ENCODE measurements at places on chromosomes 13 and 19. TPM values are rescaled to one million over a fixed set of nuclear protein-coding genes. Genes with fewer than 3 reads are reported as not detected.

GRCh38 chr13:100124265-100124664, 35.4 kb downstream of the PCCA start:
- peaks cover 10% of the 10 kb centered on the region for H3K4me1 ChIP-seq
- H3K36me3 ChIP-seq: peaks cover 28% of the 10 kb centered on the region
- H3K4me3 ChIP-seq: no peak overlapping the region
- no peak overlapping the region for H3K27ac ChIP-seq

- peak overlapping the region; percentile 98 for H3K27ac ChIP-seq
- peaks cover 35% of the 10 kb centered on the region for H3K36me3 ChIP-seq
- peak overlapping the region; percentile 69 for H3K4me3 ChIP-seq
- H3K4me1 ChIP-seq: peaks cover 91% of the 10 kb centered on the region
These were observed 20.3 kb downstream of the RFX1 start for GRCh38 chr19:13985771-13986347.

GRCh38 chr19:48470856-48471255, 1.7 kb downstream of the CYTH2 start:
- peak overlapping the region; percentile 16 for H3K27ac ChIP-seq
- peaks cover 42% of the 10 kb centered on the region for H3K36me3 ChIP-seq
- peaks cover 29% of the 10 kb centered on the region for H3K4me1 ChIP-seq
- peak overlapping the region; percentile 79 for H3K4me3 ChIP-seq
- no peak for DNase-seq
- no peaks in the 10 kb centered on the region for H3K27me3 ChIP-seq

DNA sequence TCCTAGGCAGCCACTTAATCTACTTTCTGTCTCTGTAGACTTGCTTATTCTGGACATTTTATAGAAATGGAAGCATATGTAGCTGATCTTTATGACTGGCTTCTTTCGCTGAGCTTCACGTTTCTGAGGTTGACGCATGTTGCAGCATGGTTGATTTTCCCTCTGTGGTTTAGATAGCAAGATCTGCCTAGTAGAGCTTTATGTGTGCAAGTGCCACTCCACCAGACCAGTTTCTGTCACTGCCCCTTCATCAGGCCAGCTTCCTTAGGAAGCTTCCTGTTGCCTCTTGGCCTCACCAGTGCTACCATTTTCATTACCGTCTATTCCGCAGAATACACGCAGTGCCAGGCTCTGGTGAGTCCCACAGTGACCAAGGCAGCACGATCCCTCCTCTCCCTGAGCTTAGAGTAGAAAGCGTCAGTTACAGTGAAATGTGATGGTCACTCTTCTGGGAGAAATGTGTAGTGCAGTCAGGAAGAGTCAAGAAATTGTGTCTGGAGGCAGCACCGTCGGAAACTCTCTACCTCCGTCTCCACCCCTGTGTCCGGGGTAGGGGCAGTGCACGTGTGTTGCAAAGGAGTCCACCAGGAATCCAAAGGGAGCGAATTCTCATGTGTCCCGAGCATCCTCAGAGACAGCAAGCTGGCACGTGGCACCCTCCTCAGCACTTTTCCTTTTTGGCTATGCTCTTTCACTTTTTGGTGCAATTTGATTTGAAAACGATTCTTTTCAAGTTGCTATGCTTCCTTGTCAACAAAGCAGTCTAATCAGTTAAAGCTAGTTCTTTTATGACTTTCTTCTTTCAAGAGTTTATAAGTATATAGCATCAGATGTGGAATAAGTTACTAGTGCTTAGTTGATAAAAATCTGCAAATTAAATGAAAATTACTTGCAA, 45.4 kb upstream of the GPR183 start:
- H3K4me1 ChIP-seq: peaks cover 75% of the 10 kb centered on the region
- no peaks in the 10 kb centered on the region for H3K27me3 ChIP-seq
- H3K27ac ChIP-seq: peak overlapping the region; percentile 27
- DNase-seq: no peak

GRCh38 chr19:45352471-45352870, 11.9 kb downstream of the KLC3 start:
- DNase-seq: no peak
- H3K4me3 ChIP-seq: no peak overlapping the region
- no peak overlapping the region for H3K27ac ChIP-seq

Gene SGTA
- total RNA-seq: 51.0 TPM

All from activated CD8-positive, alpha-beta T cell treated with anti-CD3 and anti-CD28 coated beads, Interleukin-2, amount 10 ng/mL, durations not matched to agents 7 days and 5 days (primary cell).